ENCODE measurements at places on chromosomes 7 and 10.

DNA sequence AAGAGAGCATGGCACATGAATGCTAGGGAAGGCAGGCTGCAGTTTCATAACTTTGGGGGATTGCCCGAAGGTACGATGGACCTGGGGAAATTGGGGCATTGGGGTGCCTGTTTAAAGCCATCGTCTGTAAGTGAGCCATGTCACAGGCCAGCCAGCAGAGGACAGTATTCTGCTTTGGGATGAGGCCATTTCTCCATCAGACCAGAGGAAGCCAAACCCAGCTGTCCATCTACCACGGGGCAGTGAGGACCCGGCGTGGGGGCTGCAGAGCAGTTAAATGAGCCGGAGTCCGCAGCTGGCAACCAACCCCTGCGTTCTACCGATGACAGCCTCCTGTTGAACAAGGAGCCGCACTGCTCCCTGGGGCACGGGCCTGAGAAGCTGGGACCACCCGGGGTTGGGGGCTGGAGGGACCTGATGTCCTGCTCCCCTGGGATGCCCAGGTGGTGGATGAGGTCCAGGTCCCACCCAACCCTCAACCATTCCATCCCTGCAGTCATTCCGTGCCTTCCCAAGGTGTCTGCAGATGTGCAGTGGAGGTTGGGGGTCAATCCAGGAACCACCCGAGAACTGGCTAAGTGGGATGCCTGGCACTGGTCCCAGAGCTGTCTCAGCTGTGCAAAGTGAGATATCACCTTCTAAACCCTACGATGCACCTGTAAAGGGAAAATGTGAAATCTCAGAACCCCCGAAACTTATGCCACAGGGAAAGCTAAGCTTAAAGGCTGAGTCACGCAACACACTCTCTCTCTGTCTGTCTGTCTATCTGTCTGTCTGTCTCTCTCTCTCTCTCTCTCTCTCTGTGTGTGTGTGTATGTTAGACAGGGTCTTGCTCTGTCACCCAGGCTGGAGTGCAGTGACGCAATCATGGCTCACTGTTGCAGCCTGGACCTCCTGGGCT is 12.1 kb upstream of the RHBDD2 start:
- DNase-seq: no peak

DNA sequence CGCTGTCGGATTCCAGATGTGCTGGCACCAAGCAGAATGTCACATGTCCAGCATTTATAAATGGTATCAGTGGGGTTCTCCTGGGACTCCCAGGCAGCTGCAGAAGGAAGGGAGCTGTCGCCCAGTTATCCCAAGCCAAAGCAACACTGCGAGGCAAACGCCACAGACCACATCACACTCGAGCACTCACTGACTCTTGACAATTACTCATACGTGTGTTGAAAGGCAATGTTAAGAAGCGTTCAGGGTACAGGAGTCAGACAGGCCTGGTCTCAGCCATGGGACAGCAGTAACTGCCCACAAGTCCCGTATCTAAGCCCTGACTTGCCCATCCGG is 113.4 kb downstream of the DIP2C start:
- no peak for DNase-seq

GRCh38 chr10:3342771-3343170 is 170.2 kb upstream of the PITRM1 start:
- DNase-seq: no peak

- no peak for DNase-seq
These were observed 171.5 kb downstream of the CCSER2 start for GRCh38 chr10:84499846-84500245.

GRCh38 chr7:112184455-112184854 is 21.7 kb downstream of the DOCK4 start:
- DNase-seq: no peak

DNA sequence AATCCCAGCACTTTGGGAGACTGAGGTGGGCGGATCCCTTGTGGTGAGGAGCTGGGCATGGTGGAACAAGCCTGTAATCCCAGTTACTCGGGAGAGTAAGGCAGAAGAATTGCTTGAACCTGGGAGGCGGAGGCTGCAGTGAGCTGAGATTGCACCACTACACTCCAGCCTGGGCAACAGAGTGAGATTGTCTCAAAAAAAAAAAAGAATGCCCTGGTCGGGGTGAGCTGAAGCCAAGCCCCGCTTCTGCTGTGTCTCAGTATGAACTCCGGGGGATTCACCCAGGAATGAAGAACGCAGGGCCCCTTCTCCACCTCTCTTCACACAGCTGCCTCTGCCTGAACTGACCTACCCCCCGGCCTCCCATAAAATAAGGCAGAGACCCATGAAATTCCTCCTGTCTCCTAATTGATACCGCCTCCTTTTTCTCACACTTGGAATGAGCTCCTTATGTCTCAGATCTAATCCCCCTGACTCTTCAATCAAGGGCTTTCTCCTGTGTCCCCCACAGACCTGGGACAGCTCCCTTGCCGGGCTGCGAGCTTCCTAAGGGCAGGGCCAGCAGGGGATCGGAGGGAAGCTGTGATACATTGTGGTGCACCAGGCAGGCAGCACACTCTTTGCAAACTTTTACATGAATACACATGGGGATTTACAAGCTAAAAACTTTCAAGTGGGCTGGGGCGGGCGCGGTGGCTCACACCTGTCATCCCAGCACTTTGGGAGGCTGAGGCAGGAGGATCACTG is 911 bp upstream of the ZP3 start:
- DNase-seq: no peak

DNA sequence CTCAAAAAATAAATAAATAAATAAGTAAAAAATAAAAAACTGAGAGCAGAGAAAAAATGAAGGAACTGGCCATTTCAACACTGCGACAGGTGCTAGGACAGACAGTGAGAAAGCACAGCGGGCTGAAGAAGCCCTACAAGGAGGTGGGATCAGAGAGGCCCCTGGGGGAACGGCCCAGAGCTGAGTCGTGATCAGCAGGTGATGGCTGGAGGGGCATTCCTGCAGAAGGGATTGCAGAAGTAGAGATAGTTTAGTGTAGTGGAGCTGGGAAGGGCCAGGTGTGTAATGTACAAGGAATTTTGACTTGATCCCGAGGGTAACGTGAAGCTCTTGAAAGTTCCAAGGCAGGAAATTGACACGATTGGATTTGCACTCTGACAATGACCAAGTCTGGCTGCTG is 112.1 kb downstream of the CUL2 start:
- no peak for DNase-seq

DNA sequence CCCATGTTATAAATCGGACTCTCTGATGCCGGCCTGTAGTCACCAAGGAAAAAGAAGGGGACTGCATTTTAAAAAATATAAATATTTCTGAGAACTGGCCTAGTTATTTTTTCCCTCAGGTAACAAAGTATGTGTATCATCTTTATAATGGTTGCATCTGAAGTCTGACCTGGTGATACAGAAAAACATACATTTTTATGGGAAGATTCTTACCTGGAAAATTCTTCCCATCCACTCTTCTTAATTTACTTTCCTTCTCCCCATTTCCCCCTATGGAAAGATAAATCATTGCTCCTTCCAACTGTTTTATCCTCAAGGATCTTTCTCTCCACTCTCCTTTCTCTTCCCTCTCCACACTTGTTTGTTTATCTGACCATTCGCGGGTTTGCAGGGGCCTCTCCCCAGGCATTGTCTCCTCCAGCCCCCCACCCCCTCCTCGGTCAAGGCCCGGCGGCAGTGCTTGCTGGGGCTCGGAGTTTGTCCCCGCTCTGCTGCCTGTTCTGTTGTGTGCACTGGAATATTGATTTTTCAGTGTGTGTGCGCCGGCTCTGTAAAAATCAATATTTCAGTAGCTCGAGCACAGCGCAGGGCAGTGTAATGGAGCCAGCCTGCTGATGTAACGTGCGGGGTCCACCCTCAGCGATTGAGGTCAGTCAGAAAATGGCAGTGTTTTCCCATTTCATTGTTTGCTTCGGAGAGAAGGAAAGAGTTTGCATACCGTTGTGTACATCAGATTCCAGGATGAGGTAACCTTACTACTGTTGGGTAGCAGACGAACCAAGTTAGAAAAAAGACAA is 199.5 kb upstream of the NFE2L3 start:
- DNase-seq: no peak

- no peak for DNase-seq
These were observed 337.5 kb upstream of the KAT6B start for GRCh38 chr10:74488907-74489306.

DNA sequence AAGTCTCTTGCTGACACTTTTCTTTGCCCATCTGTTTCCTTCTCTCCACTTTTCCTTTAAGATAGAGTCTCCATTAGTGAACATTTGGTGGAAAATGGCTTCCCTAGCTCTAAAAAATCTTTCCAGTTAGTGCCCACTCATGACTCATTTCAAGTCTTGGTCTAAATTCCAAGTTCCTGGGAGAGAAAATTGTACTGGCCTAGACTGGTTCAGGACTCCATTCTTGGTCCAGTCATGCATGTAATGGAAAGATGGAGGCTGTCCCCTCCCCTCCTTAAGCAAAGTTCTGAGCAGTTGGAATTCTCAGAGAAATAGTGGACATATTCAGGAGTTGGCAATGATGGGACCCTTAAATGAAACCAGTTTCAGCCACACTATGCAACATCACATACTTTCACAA is 3.8 kb upstream of the ALDH18A1 start:
- DNase-seq: no peak

DNA sequence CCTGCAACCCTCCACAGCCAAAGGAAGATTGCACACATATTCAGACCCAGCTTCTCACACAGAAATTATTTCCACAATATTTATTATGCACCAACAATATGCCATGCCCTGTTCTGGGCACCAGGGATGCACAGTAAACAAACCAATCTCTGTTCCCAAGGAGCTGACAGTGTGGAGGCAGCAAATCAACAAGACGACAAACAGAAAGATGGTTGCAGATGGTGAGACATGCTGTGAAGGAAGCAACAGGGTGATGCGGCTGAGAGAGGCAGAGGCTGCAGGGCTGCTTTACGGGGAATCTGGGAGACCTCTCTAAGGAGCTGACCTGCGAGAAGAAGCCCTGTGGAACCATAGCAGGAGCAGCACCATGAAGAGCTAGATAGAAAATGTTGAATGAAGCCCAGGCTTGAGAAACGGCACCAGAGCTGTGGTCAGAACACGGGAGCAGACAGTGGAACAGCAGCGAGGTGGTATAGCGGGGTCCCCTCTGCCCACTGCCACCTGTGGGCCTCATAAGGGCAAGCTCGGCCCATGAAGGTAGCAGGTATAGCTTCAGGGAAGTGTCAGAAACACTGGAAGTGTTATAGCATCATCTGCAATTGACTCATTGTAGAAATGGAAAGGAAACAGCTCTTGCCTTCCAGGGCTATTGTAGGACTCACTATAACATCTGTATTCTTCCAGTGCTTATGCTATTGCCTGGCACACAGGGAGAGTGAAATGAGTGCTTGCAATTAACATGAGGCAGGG is 17.4 kb downstream of the RBP3 start:
- no peak for DNase-seq

DNA sequence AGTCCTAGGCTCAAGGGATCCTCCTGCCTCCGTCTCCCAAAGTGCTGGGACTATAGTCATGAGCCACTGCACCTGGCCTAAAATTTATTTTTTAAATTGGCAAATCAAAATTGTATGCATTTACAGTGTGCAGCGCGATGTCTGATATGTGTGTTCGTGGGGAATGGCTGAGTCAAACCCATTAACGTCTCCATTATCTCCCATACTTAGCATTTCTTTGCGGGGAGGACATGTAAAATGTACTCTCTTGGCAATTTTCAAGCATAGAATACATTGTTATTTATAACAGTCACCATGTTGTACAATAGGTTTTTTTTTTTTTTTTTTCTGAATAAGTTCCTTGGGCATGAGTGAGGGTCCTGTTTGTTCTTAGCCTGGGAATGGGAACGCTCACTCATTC is 3.8 kb downstream of the TMEM184A start:
- DNase-seq: no peak

DNA sequence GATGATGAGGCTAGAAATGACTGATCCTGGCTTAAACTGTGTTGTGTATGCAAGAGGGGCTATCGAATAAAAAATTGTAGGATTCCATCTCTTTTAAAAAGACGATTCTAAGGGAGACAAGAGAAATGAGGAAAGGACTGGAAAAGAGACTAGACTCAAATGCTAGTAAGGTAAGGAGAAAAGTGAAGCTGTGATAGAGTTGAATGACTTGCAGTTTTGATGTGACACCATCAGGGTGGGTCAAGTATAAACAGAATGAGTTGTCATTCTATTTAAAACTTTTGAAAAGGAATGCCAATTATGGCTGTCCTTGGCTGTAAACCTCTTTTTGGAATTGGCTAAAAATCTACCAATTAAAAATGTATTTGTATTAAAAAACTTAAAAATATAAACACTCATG is 184.5 kb upstream of the PHF14 start:
- DNase-seq: no peak

- no peak for DNase-seq
These were observed 125.6 kb upstream of the FAM20C start for GRCh38 chr7:66741-67140.

DNA sequence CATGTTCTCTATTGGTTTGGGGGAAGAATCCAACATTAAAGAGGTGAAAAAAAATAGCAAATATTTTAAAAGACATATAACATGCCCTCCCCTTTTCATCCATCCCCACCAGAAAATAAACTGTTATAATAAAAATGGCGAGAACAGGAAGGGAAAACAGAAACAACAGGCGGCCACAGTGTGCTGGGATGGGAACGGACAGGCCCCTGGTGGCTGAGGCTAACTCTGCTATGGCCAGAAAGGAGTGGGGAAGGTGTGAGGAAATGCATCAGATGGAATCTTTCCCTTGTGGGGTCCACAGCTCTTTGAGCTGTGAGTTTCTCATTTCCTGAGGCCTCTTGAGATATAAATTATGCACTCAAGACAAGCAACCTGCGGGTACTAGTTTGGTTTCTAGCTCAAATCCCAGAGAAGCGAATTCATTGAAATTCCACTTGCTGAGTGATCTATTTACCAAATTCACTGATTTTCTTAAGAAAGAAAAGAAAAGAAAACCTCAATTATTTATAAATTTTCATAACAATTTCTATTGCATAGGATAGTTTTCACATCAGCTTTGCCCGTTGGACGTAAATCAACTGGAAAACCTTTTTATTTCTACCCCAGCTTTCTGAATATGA is 139.5 kb downstream of the BMPER start:
- no peak for DNase-seq

DNA sequence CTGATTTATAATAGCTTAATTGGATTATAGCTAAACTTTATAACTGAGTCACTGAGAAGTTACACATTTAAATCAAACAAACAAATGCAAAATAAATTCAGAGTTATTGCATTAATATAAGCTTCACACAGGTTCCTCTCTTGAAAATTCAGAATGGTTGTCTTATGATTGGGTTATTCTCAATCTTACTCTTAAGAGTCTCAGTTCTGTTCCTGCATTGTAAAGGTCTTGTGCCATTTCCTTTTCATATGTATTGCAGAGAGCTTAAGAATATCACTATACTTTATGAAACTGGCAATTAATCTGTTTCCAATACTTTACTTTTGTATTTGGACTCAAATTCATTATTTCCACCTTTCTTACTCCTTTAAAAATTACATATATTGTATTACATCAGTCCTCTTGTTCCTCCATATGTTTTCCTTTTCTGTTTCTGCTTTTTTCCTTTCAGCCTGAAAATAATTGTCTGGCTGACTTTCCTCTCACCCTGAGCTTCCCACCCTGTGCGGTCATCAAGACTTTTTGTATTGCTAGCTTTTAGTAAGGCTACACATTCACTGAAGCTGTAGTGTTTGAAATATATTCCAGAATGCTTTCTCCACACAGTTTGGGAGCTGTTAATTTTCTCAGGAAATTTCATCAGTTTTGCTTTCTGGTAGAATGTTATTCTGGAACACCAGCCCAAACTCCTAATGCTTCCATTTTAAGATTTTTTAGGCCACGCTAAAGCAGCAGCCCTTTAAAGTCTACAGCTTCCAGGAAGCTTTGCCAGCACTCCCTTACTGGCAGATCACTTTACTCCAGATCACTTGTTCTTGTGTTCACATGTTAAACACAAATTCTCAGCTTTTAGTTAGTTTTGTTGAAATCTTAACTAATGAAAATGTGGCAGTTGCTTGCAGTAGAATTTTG is 139.4 kb downstream of the KCND2 start:
- DNase-seq: no peak

Measured in activated T-helper 1 cell treated with anti-CD3 and anti-CD28 coated beads, Interleukin-12 subunit alpha, Interleukin-12 subunit beta, Interleukin-2, Interleukin-4 antibody, amounts not matched to agents 30 ng/mL and 10 ng/mL and 1 ng/mL, durations not matched to agents 14 hours and 24 hours and 36 hours (primary cell).